ENCODE measurements at places on chromosomes 1 and 21.

GRCh38 chr1:175871647-175872046, 128.3 kb upstream of the TNR start:
- no peak for DNase-seq

DNA sequence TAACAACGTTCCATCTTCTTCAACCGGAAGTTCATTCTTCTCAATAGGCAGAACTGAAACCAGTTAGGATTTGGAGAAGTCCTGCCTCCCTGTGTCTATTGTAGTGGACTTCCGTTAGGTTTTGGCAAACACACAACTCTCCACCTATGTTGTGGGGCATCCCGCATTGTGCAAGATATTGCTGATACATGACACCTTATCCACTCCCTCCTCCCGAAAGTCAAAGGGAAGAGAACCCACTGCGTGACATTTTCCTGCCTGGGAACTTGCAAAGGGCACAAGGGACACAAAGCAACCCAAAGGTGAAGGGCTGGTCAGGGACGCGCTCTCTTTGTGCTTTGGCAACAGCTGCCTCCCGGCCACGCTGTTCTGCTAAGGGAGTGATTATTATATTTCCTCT, 164.8 kb downstream of the TPR start:
- no peak for DNase-seq

GRCh38 chr1:167083066-167083665, 7.0 kb downstream of the GPA33 start:
- no peak for DNase-seq

DNA sequence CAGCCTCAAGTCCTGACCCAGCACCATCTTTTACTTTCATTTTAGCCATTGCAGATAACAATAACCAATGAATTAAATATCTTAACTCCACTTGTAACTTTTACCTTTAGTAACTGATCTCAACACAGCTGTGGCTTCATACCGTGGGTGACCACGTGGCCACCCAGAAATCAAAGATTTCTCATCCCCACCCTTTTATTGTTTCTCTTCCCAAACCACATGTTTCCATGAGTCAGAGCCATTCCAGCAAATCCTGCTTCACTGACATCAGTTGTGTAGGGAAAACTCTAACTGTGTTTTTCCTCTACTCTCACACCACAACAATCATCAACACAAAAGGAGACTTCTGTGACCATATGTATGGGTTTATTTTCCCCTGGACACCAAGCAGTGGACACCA, 25.1 kb upstream of the BRDT start:
- no peak for DNase-seq

- no peak for DNase-seq
Observed at GRCh38 chr1:201468501-201468843, 516 bp downstream of the PHLDA3 start.

GRCh38 chr1:56477164-56478111, 101.9 kb downstream of the PLPP3 start:
- no peak for DNase-seq

DNA sequence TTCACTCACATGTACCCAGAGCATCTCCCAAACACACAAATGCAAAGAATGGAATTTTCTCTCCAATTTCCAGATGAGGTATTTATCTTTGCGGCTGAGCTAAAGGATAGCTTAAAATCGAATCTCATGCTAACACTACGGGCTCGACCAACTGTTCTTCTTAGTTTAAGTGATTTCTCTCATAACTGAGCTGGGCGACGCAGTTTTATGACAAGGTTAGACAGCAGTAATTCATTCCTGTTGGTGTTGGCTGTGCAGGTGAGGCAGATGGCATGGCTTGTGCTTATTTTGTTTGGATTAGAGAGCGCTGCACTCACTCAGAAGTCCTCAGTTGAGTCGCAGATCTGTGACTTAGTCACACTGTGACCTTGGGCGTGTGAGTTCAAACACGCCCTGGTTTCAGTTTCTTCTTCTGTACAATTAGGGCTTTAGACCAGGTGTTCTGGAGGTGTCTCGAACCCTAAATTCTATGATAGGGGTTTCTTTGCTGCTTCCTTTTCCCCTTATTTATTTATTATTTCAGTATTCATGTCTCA, 41.5 kb upstream of the MRPS6 start:
- no peak for DNase-seq

DNA sequence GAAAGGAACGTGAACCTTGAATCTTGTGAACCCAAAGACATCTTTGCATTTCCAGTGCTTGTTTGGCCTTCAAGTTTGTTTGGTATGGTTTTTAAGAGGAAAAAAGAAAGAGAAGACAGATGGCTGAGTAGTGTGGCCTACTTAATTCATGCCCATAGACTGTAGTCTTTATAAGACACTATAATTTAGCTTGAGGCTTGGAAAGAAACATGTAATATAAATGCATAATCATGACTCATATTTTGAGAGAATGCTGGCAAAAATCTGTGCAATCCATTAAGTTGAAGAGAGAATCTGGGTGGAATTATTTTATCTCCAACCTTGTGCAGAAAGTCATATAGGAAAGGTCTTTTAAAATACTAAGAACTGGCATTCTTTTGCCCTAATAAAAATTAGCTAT, 179.3 kb downstream of the SIPA1L2 start:
- no peak for DNase-seq

GRCh38 chr21:44530903-44531605, 8.9 kb downstream of the KRTAP10-1 start:
- DNase-seq, result no peak

DNA sequence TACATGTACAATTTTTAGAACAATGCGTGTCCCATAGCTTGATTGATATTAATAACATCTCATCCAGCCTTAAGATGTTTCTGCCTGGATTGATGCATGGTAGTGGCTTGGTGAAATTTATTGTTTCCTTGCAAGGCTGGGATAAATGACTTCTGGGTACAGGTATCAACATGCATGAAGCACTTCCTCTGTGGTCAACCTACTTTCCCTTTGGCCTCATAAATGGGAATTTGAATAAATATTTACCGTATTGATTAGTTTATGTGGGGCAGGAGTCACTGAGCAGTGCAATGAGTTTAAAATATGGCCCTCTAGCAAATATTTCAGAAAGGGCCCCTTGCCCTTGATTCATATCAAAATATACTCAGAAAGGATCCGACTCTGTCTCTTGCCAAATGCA, 83.9 kb upstream of the KCNE2 start:
- no peak for DNase-seq

DNA sequence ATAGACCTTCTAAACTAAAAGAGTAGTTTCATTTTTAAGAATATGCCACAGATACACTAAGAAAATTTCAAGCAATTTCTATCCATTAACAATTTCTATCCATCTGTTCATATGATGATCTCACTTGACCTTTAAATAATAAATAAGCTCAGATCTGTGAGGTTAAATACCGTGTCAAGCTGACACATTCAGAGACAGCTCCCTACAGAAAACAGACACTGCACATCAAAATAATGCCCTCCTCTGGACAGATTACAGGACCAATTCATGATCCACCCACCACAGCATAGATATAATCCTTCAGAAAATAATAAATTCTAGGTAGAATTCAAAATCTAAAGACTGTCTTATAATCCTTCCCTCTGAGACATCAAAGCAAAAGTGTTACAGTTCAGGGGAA, 49.4 kb upstream of the SEC16B start:
- DNase-seq, result no peak

GRCh38 chr21:26366781-26367180, 196.2 kb upstream of the APP start:
- no peak for DNase-seq

- DNase-seq, result no peak
Observed at GRCh38 chr1:243497939-243498681, 242.3 kb downstream of the SDCCAG8 start.

DNA sequence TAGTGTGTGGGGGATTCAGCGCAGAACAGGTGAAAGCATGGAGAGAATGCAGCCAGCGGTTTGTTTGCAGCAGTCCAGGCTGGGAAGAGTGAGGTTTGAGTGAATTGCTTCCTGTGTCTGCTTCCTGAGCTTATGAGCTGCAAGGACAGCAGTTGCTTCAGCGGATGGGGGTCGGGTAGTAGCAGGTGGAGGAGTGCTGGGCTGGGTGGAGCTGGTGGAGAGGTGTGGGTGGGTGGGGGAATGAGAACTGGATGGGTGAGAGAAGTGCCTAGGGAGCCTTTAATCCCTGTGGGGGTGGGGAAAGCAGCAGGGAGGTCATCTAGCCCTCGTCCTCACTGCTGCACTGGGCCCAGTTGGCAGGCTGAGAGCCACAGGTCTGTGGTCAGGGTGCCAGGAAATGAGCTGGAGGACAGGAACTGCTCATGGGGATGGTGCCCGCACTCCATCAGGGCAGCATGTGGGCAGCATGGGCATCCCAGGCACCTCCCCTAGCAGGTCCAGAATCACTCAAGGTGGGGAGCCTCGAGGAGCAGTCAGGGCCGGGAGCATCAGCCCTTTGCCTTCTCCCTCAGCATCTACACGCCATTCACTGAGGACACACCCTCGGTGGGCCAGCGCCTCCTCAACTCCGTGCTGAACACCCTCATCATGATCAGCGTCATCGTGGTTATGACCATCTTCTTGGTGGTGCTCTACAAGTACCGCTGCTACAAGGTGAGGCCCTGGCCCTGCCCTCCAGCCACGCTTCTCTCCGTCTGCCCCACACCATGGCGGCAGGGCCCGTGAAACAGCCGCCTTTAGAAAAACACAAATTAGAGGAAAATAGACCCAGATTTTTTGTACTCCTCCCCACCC, 14.8 kb downstream of the PSEN2 start:
- DNase-seq, result no peak

DNA sequence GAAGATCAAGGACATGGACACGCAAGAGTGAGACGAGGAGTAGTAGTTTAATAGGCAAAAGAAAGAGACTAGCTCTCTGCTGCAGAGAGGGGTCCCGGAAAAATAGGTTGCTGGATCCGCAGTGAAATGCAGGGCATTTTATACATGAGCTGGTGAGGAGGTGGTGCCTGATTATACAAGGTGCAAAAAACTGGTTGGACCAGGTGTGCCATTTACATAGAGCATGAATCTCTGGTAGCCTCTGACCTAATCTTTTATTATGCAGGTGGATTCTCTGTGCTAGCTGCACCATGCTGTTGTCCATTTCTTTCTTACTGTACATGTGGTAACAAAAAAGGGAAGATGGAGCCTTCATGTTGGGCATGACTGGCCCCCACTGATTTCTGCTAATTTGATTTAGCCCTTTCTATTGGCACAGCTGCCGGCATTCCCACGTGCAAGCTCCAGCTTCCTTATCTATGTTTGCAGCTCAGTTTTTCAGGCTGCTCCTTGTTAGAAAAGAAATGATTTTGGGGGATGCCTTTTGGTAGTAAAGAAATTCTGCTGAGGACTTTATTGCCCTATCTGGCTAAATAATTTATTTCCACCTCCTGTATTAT, 548.1 kb downstream of the BRINP3 start:
- no peak for DNase-seq

DNA sequence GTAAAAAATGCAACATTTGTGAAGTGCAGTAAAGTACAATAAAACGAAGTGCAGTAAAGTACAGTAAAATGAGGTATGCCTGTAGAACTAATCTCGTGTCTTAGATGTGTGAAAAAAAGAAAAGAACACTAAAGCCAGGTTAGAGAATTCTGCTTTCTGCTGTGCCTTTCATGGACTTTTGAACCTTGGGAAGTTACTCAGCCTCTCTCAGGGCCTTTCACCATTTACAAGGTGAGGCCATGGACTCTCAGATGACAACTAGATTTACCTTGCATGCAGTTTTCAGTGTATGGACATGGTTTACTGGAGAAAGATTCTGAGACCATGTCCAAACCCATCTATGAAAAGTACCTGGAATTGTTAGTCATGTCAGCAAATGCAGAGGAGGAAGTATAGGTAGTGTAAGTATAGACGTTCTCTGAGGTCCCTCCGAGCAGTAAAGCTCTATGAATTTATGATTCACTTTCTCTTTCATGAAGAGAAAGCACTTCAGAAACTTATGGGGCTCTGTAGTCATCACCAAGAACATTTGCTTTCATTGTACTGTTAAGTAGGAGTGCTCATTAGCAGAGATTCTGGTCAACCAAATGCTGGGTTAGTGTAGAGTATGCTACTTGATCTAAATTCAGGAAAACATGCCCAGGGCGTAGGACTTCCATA, 143.1 kb downstream of the CACNA1E start:
- no peak for DNase-seq

GRCh38 chr1:229757226-229757625, 131.2 kb downstream of the URB2 start:
- DNase-seq, result no peak

GRCh38 chr1:227429447-227430359, 111.4 kb upstream of the CDC42BPA start:
- no peak for DNase-seq

DNA sequence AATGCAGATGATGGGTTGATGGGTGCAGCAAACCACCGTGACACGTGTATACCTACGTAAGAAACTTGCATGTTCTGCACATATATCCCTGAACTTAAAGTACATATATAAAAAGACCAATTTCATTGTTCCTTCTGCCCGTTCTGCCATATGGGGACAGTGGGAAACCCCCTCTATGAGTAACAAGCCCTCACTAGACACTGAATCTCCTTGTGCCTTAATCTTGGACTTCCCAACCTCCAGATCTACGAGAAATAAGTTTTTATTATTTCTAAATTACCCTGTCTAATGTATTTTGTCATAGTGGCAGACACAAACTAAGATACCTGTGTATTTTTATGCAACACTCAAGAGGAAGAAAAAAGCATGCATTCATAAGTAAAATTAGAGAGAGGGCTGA, 10.0 kb downstream of the GBP7 start:
- DNase-seq, result no peak

DNA sequence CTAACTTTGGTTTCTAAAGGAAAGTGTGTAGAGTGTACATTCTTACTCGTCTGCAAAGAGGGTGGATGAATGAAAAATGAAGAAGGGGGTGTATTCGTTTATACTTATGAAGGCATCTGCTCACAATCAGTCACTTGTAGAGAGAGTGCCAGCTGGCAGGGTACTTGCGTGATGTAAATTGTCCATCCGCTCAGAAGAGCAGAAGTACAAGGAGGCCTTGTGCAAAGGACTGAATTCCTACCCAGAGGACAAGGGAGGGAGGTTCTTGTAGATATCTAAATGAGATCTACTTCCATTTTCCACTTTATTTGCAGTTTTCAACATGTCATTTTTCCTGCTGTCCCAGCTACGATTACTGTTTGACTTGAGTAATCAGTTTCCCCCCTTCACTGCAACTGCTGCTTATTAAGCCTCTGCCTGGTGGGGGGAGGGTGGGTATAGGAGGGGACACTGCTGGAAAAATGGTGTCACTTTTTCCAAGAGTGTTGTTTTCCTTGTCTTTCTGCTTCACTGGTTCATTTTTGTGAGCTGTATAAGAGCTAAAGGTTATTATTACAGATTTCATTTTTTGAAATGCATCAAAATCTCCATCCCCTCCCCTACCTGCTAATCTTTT, 67.3 kb downstream of the LAMC1 start:
- DNase-seq, result no peak

Measured in CD4-positive, alpha-beta memory T cell (primary cell).